Gastroesophageal sphincter (tissue), 4 donors: ENCODE measurements at places on chromosomes 11 and 22. TPM values are rescaled to one million over a fixed set of nuclear protein-coding genes. Genes with fewer than 3 reads are reported as not detected.

GRCh38 chr11:73978576-73979086 is 4.0 kb downstream of the UCP2 start:
- no peak for ATAC-seq

The OR10A3 gene
- total RNA-seq = not detected

The IGSF9B gene
- 58.5 TPM for total RNA-seq

DNA sequence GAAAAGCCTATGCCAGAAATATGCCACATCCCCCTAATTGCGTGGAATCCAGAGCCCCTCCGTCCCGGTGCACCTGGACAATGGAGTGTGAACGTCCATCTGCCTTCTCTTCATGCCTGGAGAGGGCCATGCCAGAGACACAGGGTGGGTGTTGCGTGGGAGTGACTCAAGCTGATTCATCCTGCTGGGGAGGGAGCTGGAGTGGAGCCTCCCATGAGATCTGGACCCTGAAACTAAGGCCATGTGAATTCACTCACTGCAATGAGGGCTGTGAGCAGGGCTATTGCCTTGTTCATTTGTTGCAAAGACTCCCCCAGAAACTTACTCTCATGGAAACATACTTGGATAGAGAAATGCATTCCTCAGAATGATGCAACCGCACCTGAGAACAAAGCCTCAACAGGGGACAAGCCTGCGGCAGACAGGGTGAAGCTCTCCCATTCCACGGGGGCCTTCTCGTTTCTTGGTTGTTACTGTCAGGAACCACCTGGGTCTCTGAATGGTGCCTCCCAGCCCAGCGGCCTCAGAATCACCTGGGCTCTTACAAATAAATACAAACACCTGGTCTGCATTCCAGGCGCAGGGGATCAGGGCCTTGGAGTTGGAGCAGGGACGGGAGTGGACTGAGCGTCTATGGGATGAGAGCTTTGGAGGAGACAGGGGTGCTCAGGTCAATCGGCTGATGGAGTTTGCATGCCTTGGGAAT is 1031.2 kb downstream of the BRD1 start:
- no peak for ATAC-seq

GRCh38 chr11:134500621-134501020 is 88.6 kb upstream of the B3GAT1 start:
- no peak for ATAC-seq

DNA sequence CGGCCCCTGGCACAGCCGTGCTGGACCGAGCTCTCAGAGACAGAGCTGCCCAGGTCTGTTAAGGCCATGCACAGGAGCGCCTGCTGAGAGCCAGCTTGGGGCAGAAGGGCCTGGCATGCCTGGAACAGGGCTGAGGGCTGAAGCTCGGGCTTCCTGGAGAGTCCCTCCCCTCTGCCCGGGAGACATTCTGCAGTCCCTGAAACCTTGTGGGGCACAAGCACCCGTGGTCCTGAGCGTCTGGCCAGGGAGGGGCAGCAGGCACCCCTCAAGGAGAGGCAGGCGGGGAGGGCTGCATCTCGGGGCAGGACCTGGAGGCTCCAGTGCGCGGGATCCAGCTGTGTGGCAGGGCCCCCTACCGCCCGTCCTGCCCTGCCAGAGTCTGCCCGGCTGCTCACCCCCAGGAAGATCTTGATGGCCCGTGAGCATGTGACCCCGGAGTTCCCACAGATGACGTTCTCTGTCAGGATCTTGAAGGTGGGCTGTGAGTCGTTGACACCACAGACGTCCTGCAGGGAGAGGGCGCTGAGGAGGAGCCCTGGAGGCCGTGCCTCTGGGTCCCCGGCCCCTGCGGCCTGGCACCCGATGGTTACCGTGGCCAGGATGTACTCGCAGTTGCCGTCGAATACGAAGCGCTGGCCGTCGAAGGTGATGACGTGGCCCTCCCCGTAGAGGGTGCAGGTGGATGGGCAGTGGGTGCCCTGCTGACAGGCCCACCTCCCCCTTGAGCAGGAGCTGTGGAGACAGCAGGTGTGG is 10.9 kb downstream of the MUC6 start:
- no peak for ATAC-seq
